Urothelium cell line (cell line): ENCODE measurements at places on chromosomes 6 and 20.

- no peak for DNase-seq
Measured at GRCh38 chr6:41439524-41440418, 104.4 kb downstream of the NCR2 start.

- peak; percentile 89 for DNase-seq
Measured at GRCh38 chr20:36085686-36086267, 68.8 kb upstream of the EPB41L1 start.

DNA sequence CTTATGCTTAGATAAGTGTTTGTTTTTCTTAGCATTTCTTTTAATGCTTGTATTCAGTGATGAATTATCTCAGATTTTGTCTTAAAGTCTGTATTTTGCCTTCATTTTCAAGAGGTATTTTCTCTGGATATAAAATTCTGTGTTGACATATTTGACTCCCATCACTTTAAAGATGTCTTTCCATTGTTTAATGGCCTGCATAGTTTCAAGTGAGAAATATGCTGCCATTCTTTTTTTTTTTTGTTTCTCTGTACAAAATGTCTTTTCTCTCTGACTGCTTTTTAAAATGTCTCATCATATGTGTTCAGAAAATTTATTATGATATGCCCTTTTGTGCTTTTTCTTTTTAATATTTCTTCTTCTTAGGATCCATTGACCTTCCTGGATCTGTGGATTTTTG is 578.0 kb upstream of the NOX3 start:
- no peak for DNase-seq

GRCh38 chr20:53284696-53285095 is 308.9 kb downstream of the ZNF217 start:
- no peak for DNase-seq
